ENCODE measurements at places on chromosomes 12 and 14.
A peak's percentile ranks its signal among the peaks of the same experiment; 100 is the strongest.

DNA sequence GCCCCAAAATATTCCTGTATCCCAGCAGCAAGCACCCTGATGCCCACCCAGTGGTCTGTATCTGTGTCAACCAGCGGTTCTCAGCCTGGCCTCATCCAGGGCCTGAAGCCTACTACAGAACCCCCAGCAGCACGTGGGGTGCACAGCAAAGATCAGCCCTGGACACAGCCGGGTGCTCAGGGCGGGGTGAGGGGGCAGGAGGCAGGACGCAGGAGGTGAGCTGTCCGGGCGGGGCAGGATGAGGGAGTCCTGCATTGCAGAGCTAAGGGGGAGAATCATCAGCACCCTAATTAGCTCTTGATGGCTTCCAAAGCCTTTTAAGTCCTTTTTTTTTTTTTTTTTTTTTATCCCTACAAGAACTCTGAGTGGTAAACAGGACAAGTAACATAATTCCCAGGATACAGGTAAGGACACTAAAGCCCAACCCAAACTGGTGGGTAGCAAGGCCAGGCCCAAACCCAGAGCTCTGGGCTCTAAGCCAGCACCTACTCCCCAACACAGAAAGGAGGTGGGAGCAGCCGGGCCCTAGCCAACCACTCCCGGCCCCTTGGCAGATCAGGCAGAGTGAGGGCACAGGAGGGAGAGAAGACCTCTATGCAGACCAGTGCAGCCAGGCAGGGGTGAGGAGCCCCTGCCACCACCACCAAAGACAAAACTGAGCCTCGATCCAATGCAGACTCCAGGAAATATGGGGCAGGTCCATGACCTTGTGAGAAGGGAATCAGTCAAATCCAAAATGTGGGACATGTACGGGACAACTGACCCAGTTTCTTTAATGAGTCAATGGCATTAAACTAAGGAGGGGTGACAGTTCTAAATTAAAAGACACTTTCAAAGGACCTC lies 32.3 kb upstream of the EIF5 start:
- no peak overlapping the region for H3K27ac ChIP-seq
- no peak overlapping the region for H3K4me3 ChIP-seq
- H3K27me3 ChIP-seq: no peaks in the 10 kb centered on the region
- peaks cover 9% of the 10 kb centered on the region for H3K4me1 ChIP-seq
- no peak for DNase-seq

GRCh38 chr14:72120315-72120714 lies 188.1 kb downstream of the RGS6 start:
- no peak overlapping the region for H3K27ac ChIP-seq
- no peak for DNase-seq
- H3K4me3 ChIP-seq: no peak overlapping the region
- no peaks in the 10 kb centered on the region for H3K27me3 ChIP-seq
- H3K36me3 ChIP-seq: no peaks in the 10 kb centered on the region

GRCh38 chr12:46432325-46432724 lies 59.8 kb upstream of the SLC38A2 start:
- no peaks in the 10 kb centered on the region for H3K27me3 ChIP-seq
- peak overlapping the region; percentile 98 for H3K27ac ChIP-seq
- H3K4me3 ChIP-seq: no peak overlapping the region

DNA sequence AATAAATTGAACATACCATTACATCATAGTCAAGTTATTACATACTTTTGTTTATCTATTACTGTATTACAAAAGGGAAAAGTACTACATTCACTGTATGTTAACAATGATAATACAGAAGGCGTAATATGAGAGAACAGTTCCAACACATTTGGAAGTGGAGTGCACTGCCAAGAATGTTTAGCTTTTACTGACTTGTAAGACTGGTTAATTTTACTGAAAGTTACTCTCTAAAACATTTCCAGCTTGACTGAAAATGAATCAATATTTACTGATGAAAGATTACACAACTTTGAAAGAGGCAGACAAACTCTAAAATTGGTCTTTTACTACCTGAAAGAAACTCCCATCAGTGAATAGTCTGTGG lies 728.5 kb downstream of the FSCB start:
- H3K4me3 ChIP-seq: no peak overlapping the region
- no peaks in the 10 kb centered on the region for H3K27me3 ChIP-seq
- H3K27ac ChIP-seq: no peak overlapping the region
- H3K36me3 ChIP-seq: no peaks in the 10 kb centered on the region

DNA sequence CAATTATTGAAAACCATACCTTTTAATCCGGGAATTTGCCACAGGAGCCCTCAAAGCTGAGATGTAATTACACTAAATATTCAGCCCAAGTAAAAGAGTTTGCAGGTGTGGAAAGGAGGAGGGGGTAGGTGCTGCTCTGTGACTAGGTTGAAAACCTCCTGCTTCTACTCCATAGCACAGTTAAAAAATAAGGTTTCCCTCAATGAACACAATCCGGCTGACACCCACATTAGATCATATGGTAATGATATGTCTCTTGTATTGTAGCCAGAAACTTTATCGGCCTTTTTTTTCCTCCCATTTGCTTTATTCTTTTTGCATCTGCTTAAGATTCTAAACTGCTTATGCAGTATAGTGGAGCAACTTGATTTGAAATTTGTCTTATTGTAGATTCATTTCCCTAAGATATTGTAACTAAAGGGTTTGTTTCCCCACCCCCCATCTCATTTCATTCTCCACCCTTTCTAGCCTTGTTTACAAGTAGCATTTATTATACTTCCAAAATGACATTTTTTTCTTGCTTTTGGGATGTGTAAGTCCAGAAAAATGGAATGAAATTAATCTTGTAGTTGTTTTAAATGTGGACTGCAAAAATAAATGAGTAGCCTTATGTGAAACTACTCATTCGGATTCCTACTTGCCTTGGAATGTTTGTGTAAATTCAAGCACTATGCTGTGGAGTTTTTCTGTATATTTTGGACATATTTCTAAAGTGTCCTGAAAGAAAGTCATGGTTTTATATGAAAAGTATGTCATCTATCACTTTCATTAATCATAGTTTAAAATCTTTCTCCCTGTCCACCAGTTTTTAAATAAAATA lies at the start of gene DCN:
Gene DCN (minus strand): TSS at position 182 of the 820 bp plus-strand sequence. CDS start 4,265 bp downstream, outside the sequence.
- peaks cover 23% of the 10 kb centered on the region for H3K4me1 ChIP-seq
- no peak within 1 kb of the TSS for H3K4me3 ChIP-seq
- H3K27me3 ChIP-seq: no peaks in the 10 kb centered on the region
- DNase-seq: no peak
- H3K36me3 ChIP-seq: no peaks in the 10 kb centered on the region

- H3K4me1 ChIP-seq: no peaks in the 10 kb centered on the region
- no peak overlapping the region for H3K27ac ChIP-seq
- no peaks in the 10 kb centered on the region for H3K27me3 ChIP-seq
- no peaks in the 10 kb centered on the region for H3K36me3 ChIP-seq
Observed at GRCh38 chr12:77697126-77697525, 133.6 kb upstream of the NAV3 start.

DNA sequence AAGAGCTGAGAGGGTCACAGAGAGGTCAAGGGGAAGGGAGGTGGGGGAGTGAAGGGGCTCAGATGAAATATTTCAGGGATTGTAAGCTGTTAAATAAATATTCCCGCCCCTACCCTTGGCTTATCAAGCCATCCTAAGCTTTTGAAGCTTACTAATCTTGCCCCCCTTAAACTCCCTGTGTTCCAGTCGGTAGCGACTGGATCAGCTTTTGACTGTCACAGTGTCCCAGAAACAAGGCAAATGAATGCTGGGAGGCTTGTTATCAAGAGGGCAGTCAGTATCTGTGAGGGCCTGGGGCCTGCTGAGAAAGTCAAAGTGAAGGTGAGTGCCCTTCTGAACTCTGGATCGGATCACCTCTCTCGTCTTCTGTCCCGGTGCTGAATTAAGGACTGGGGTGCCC lies 128.1 kb downstream of the DACT1 start:
- H3K4me1 ChIP-seq: no peaks in the 10 kb centered on the region
- no peak for DNase-seq
- no peak overlapping the region for H3K4me3 ChIP-seq
- H3K27ac ChIP-seq: no peak overlapping the region
- no peaks in the 10 kb centered on the region for H3K27me3 ChIP-seq
- no peaks in the 10 kb centered on the region for H3K36me3 ChIP-seq

DNA sequence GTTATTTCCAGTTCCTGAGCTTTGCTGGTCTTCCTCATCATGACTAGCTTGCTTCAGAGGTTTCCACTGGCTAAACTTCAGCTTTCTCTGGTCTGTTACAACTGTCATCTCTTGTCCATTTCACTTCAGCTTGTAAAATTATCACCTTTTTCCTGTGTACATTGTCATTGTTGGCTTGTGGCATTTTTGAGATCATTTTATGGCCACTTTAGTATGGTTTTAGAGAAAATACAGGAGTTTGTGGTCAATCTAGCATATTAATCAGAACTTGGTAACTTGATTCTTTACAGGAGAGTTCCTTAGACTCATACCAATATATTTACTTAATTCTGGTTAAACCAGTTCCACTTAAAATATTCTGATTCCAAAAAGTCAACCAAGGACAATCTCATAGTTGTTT lies 235.9 kb upstream of the KITLG start:
- no peaks in the 10 kb centered on the region for H3K27me3 ChIP-seq
- no peak for DNase-seq
- no peak overlapping the region for H3K27ac ChIP-seq
- no peak overlapping the region for H3K4me3 ChIP-seq
- H3K36me3 ChIP-seq: no peaks in the 10 kb centered on the region
- H3K4me1 ChIP-seq: peaks cover 8% of the 10 kb centered on the region

DNA sequence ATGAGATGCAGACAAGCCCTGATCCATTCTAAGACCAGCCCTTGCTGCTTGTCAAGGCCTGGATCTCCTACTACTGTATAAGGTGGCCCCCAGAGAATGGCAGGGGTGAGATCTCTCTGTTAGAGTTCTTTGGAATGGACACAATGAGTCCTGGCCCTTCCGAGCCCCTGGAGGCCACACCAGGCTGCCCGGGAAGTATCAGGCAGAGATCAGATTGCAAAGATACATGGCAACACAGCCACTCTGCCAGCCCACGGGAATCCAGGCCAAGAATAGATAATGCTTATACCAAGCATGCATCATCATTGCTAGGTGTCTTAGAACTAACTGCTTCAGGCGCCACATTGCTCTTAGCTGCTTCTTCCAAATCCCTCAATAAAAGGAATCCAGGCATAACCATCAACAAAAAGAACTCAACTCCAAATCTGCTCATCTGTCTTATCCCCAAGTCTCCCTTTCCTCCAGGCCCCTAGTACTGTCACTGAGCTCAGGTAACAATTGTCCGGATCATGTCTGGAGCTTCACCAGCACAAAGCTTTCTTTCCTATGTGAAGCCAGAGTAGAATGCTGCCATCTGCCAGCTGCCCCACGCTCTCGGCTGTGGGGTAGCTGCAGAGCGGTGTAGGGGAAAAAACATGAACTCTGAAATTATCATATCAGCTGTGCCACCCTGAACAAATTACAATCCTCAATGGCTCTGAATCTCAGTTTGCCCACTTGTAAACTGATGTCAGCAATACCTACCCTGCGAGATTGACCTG lies 5.5 kb upstream of the VASH1 start:
- H3K4me1 ChIP-seq: no peaks in the 10 kb centered on the region
- H3K36me3 ChIP-seq: no peaks in the 10 kb centered on the region
- no peak overlapping the region for H3K4me3 ChIP-seq
- no peak for DNase-seq
- H3K27me3 ChIP-seq: peaks cover 23% of the 10 kb centered on the region

DNA sequence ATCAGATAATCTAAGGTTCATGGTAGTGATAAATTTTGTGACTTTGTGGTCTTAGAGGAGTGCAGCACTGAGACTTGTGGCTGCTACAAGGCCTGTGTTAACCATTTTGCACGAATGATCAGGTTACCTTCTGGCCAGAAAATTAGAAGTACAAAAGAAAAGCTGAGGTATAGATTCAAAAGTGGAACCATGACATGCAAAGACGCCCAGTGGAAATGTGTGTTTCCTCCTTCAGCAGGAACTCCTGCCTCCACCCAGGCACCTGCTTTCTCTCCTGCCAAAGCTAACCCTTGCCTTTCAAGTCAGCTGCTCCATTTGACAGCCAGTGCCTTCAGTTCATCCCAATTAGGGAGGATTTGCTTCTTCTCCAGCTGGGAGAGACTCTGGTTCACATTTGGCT lies 10.1 kb downstream of the PDE6H start:
- no peaks in the 10 kb centered on the region for H3K27me3 ChIP-seq
- no peak overlapping the region for H3K4me3 ChIP-seq
- no peaks in the 10 kb centered on the region for H3K36me3 ChIP-seq
- H3K27ac ChIP-seq: no peak overlapping the region
- no peaks in the 10 kb centered on the region for H3K4me1 ChIP-seq

- H3K27me3 ChIP-seq: no peaks in the 10 kb centered on the region
- no peak overlapping the region for H3K4me3 ChIP-seq
- H3K36me3 ChIP-seq: no peaks in the 10 kb centered on the region
- H3K27ac ChIP-seq: no peak overlapping the region
- no peaks in the 10 kb centered on the region for H3K4me1 ChIP-seq
Observed at GRCh38 chr14:73372529-73372928, 85.8 kb downstream of the NUMB start.

- no peak for DNase-seq
- no peaks in the 10 kb centered on the region for H3K27me3 ChIP-seq
Observed at GRCh38 chr12:126431767-126432166, 1366.5 kb downstream of the AACS start.

DNA sequence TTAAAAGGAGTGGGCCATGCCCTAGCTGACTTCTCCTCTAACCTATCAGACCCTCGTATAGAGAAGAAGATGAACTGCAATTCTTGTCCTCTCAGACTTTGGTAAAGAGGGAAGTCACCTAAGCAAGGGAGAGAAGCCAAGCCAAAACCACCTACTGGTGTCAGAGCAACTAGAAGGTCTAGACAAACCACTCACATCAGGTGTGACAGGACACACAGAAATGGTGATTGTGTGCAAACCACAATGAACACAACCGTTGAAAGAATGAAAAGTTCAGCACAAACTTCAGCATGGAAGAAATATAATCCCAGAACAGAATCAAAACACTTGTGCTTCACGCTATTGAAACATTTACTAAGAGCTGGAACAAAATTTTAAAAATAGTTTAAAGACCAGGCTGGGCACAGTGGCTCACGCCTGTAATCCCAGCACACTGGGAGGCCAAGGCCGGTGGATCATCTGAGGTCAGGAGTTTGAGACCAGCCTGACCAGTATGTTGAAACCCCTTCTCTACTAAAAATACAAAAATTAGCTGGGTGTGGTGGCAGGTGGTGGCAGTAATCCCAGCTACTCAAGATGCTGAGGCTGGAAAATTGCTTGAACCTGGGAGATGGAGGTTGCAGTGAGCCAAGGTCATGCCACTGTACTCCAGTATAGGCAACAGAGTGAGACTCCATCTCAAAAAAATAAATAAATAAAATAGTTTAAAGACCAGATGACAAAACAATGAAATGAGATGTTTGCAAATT lies 56.2 kb upstream of the NTF3 start:
- H3K4me1 ChIP-seq: peaks cover 4% of the 10 kb centered on the region
- no peaks in the 10 kb centered on the region for H3K27me3 ChIP-seq
- no peak overlapping the region for H3K27ac ChIP-seq
- no peak for DNase-seq
- H3K4me3 ChIP-seq: no peak overlapping the region
- no peaks in the 10 kb centered on the region for H3K36me3 ChIP-seq

GRCh38 chr14:80456209-80456608 lies 244.9 kb upstream of the DIO2 start:
- no peak overlapping the region for H3K27ac ChIP-seq
- no peak for DNase-seq
- H3K4me1 ChIP-seq: no peaks in the 10 kb centered on the region
- H3K4me3 ChIP-seq: no peak overlapping the region
- no peaks in the 10 kb centered on the region for H3K36me3 ChIP-seq
